ENCODE measurements at places on chromosomes 13 and 19. TPM values are rescaled to one million over a fixed set of nuclear protein-coding genes. Genes with fewer than 3 reads are reported as not detected.

The BCL2L12 gene
- total RNA-seq: 5.0 TPM

The NXNL1 gene
- total RNA-seq: not detected

The TNFSF11 gene
- 0.49 TPM for total RNA-seq

The ZNF728 gene
- total RNA-seq: 0.59 TPM

The ATP8B3 gene
- 0.99 TPM for total RNA-seq

The BCAM gene
- 50.4 TPM for total RNA-seq

The APBA3 gene
- 14.6 TPM for total RNA-seq

The SPRED3 gene
- total RNA-seq: 0.99 TPM

The CCDC106 gene
- 4.2 TPM for total RNA-seq

The RANBP3 gene
- 36.9 TPM for total RNA-seq

The MEIOSIN gene
- total RNA-seq: not detected

The MAG gene
- 0.69 TPM for total RNA-seq

The CEACAM4 gene
- 0.59 TPM for total RNA-seq

The FPR3 gene
- total RNA-seq: 2.2 TPM

The SLC7A9 gene
- total RNA-seq: 0.10 TPM

The KLK6 gene
- 7.3 TPM for total RNA-seq

The ASF1B gene
- 3.6 TPM for total RNA-seq

The ZNF653 gene
- 3.5 TPM for total RNA-seq

The KCTD4 gene
- 0.20 TPM for total RNA-seq

The SH2D3A gene
- total RNA-seq: 10.4 TPM

The ZNF284 gene
- 3.7 TPM for total RNA-seq

The ISOC2 gene
- 23.0 TPM for total RNA-seq

The C13orf42 gene
- not detected for total RNA-seq

The PSENEN gene
- 10.1 TPM for total RNA-seq

The ANKLE1 gene
- total RNA-seq: 0.49 TPM

The PCDH8 gene
- total RNA-seq: 2.7 TPM

The MBD3L3 gene
- total RNA-seq: not detected

The NLRP4 gene
- total RNA-seq: not detected

The ZNF681 gene
- 3.6 TPM for total RNA-seq

The LHB gene
- total RNA-seq: not detected

The POLD1 gene
- total RNA-seq: 16.0 TPM

The RUBCNL gene
- total RNA-seq: 3.9 TPM

The FOXA3 gene
- total RNA-seq: not detected

The AZU1 gene
- 12.8 TPM for total RNA-seq

The RTBDN gene
- total RNA-seq: not detected

The ADM5 gene
- total RNA-seq: 0.69 TPM

The ZFP14 gene
- total RNA-seq: 11.7 TPM

The PCDH9 gene
- total RNA-seq: 5.5 TPM

The IGSF23 gene
- not detected for total RNA-seq

The PLPP2 gene
- 5.1 TPM for total RNA-seq

The METTL21C gene
- total RNA-seq: 3.0 TPM

The CTXN1 gene
- 1.4 TPM for total RNA-seq

All from skin of body (tissue), 3 donors.